ENCODE measurements at places on chromosomes 5 and 9. TPM values are rescaled to one million over a fixed set of nuclear protein-coding genes. Genes with fewer than 3 reads are reported as not detected.

Gene SLC25A2
- 0.38 TPM for total RNA-seq

Gene NOXA1
- total RNA-seq: 0.50 TPM

Gene LURAP1L
- not detected for total RNA-seq

Gene PCDHB12
- not detected for total RNA-seq

Gene GHR
- total RNA-seq: not detected

Gene PCDHGA7
- 0.08 TPM for total RNA-seq

Gene SPINK4
- not detected for total RNA-seq

Gene OCLN
- total RNA-seq: 1.4 TPM

Gene SLC28A3
- 0.15 TPM for total RNA-seq

Gene SVEP1
- total RNA-seq: not detected

Gene SARDH
- 0.50 TPM for total RNA-seq

Gene ALDOB
- total RNA-seq: not detected

Gene TRIM36
- total RNA-seq: not detected

Gene SPINK1
- not detected for total RNA-seq

Gene MARCOL
- total RNA-seq: not detected

Gene IQGAP2
- total RNA-seq: 118 TPM
